ENCODE measurements at places on chromosomes 1 and 21.

DNA sequence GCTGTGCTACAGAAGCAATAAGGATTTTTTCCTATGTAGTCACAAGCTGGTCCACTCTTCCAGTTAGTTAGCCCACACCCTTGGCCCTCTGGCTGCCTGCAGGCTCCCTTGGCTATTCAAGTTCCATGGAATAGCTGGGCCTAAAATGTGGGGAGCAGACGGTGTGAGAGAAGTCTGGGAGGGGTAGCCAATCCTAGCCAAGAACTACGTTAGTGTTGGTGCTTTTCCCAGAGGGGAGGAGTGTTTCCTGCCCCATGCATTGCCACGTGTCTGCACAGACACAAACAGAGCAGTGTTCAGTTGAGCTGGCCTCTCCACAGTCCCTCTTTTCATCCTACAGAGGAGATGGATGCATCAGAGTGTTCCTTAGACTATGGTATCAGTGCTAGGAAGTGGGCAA is 59.0 kb upstream of the IPO9 start:
- DNase-seq = no peak

DNA sequence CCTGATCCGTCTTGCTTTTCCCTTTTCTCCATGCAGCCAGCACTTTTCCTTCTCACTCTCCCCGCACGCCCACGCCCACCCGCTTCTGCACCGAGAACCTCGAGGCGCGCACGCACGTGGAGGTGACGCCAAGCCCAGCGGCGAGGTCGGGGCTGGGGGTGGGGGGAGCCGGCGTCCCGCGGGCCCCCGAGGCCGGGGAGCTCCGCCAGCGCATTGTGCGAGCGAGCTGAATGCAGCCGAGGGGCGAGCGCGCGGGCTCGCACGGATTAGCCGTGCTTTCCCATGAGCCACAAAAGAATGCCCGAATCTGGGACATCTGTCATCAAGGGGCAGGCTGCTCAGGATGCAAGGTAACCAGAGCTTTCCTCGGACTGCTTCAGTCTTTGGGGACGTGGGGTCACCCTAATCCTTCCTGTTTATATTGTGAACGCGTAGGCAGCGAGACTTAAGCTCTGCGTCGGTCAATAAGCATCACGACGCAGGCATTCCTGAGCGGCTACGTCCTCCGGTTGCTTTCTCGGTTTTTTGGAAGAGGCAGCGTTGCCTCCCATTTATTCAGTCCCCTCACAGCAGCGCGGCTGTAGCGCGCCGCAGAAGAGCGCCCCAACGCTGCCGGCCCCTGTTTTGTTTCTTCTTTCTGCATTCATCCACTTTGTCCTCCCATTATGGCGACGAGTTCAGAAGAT is 67.3 kb upstream of the AKT3 start:
- no peak for DNase-seq

DNA sequence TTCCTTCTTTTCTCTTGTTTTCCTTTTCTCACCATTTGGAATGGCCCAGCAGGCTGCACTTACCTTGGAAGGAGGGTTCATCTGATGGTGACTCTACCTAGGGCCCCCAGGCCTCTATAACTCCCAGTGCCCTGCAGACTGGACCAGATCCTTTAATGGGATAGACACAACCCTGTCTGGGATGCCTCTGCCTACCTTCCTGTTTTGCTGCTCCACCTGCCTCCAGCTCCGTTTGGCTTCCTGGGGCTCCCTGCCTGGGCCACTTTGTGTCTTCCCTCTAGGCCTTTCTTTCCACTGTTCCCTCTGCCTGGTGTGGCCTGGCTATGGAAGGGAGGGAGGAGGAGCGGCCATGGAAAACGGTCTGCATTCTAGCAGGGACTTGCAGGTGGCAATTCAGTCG is 7.5 kb downstream of the PCSK9 start:
- DNase-seq = no peak

- DNase-seq = no peak
These were observed 70.0 kb upstream of the CACNA1E start for GRCh38 chr1:181413195-181413815.

DNA sequence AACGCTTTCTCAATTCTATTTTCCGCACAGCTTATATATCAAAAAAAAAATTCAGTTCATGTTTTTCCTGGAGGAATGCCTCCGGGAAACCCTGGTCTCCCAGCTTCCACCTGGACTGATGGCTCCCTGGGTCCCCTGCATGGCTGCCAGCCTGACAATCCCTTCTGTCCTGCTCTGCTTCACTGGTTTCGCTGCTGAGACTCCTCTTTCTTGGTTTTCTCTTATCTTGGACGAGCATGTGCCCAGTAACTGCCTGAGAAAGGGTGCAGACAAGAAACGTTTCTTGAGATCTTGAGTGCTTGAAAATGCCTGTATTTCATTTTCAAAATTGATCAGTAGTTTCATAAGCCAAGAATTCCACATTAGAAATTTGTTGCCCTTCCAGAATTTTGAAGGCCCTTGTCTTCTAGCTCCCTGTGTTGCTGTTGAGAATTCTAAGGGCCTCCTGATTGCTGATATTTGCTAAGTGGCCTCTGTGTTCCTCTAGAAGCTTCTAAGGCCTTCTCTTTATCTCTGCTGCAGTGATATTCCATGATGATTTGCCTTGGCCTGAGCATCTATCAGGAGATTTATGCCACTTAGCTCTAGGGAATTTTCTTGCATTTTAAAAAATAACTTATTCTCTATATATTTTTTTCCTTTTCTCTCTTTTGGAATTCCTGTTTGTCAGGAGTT is 44.7 kb downstream of the ETS2 start:
- DNase-seq = no peak

DNA sequence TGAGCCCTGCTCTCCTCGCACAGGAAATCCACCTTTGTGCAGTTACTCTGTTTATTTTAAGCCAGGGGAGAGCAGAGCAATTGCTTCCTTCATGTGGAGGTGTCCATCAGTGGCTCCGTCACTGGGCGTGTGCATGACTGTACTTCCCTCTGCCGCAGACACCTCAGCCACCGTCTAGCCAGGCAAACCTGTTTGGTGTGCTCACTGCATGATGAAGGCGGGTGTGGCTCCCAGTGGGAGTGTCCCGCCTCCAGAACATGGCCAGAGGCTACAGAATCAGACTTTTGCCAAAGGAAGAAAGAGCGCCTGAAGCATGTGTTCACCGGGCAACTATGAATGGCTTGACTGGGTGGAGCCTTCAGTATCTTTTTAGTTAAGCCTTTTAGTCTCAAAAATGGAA is 26.1 kb upstream of the LAMC2 start:
- DNase-seq = peak; percentile 71

- DNase-seq = no peak
These were observed 579.7 kb downstream of the PTPRC start for GRCh38 chr1:199218533-199218932.

- DNase-seq = peak; percentile 46
These were observed 5.4 kb downstream of the VPS45 start for GRCh38 chr1:150072959-150073358.

DNA sequence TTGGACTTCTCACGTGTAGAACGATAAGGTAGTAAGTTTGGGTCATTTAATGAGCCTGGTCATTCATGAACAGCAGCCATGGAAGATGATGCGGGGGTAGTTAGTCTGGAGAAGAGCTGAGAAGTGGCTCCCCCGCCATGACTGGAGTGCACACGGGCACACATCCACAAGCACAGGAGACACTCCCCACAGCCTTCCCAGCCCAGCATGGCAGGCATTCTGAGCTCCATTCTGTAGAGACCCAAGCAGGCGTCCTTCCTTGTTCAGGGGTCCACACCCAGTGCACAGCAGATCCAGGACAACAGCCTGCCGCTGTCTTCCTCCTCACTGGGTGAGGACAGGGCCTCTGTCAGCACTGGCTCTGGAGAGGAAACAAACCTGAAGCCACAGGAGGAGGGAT is 57.0 kb downstream of the SCCPDH start:
- no peak for DNase-seq

GRCh38 chr1:36387141-36387949 is 1.6 kb upstream of the STK40 start:
- DNase-seq = no peak

- peak; percentile 50 for DNase-seq
These were observed 82.2 kb upstream of the ABCD3 start for GRCh38 chr1:94335950-94336349.

GRCh38 chr1:39091845-39092645 is 65.9 kb downstream of the NDUFS5 start:
- DNase-seq = peak; percentile 66

DNA sequence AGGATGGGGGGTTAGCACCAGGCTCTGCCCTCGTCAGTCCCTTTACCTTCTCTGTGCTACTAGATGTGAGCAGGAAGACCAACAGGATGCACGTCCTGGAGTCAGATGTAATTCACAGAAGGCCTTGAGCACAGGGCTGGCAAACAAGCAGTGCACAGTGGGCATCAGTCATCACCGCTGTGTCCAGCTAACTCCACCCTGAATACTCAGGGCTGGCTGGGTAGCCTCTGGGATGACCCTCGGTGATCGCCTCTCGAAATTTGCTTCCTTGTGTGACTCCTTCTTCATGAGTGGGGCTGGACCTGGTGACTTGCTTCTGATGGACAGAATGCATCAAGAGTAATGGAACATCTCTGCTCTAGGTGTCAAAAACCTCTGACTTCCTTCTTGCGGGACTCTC is 92.2 kb upstream of the TMPRSS2 start:
- no peak for DNase-seq

DNA sequence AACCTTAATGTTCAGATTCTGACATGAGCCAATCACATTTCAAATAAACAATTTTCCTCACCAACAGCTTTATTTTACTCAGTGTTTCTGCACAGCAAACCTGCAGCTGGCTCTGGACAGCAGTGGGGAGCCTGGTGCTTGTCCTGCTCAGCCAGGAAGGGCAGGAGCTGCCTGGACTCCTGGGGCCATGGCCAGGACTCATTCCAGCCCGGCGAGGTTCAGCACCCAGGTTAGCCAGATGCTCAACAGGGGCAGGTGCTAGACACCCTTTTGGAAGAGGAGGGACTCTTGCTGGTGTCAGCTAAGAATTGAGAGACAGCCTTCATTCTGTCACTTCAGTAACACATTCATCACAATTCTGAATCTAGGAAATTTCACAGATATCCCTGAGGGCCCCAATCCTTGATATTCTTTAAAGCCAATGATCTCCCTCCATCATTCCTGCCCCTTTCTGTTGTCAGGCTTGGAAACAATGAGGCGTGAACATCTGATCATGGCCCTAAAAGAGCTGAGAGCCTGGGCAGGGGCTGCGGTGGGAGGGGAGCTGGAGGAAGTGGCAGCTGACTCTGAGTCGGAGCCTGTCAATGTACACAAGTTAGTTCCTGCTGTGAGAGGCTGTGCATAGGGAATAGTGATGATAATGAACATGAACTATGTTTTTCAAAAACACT is 251.3 kb downstream of the SDCCAG8 start:
- DNase-seq = no peak

GRCh38 chr1:240496356-240496755 is 115.6 kb downstream of the GREM2 start:
- DNase-seq = no peak

DNA sequence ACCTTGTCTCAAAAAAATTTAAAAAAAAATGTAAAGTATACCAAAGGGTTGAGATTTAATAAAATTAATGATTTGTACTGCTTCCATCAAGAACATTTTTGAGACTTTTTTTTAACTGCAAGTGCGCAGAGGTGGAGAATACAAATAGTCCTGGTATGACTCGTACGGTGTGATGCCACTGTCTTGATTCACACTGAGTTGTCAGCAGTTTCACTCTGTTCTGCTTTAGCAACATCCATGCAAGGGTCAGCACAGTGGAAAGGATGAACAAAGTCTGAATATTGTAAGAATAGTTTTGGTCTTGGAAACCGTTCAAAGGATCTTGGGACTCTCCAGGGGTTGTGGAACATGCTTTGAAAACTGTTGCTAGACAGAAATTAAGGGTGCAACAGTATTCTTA is 40.2 kb downstream of the EXO1 start:
- no peak for DNase-seq

DNA sequence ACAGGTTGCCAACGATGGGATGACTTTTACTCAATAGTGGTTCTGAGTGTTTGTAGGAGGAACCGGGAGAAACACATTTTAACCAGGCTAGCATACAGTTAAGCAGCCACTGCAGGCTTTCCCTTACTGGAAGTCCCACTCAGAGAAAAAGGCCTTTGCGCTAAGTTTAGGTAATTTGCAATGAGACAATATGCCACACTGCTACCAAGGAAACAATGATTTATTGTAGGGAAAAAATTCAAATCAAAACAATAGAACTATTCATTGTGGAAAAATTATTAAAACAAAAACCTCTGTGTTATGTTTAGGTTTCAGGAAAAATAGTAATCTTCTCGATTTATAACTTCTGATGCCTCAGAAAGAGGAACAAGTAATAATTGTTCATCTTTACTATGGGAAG is 51.4 kb upstream of the CR2 start:
- no peak for DNase-seq

GRCh38 chr1:245880754-245881403 is 626.2 kb downstream of the SMYD3 start:
- DNase-seq = no peak

DNA sequence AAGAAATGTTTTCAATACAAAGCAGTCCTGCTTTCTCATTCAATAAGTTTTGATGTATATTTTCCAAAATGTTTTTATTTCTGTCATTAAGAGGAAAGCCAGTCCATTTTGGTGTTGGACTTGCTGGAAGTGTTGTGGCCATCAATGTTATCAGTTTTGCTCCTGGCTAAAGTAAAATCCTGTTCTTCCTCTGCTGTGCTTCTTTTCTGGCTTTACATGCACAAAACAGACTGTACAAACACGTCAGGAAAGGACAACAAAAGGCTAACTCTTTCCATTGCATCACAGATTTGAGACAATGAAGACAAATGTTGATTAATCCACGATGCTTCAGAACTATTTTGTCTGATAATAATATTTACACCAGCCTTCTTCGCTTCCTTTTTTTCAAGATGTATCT is 735.4 kb downstream of the LTN1 start:
- DNase-seq = no peak

- no peak for DNase-seq
These were observed 23.5 kb upstream of the C1QA start for GRCh38 chr1:22612671-22613571.

GRCh38 chr1:101285922-101286570 is 49.2 kb downstream of the S1PR1 start:
- DNase-seq = no peak

DNA sequence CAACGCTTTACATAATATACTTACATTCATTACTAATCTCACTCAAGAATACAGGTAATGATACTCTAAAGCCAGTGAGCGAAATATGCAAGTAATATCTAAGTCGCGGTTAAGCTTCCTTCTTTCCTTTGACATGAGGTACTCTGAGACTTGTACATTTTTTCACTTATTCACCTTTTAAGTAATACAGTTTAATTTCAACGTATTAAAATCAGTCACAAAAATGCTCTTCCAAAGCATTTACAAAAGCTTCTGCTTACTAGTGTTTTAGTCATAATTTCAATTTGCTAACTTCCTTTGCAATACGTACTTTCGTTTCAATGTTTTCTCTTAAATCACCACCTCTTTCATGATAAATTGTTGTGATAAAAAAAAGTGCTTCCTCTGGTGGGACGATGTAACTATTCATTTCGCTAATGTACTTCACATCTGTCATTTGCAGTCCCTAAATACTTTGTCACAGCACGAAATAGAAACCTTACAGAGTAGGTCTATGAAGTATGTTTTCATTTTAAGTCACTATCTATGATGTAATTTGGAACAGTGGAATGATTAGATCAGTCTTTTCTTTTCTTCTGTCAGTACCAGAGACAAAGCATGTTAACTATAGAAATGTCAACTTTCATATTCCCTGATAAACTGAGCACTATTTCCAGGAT is 34.0 kb upstream of the ADGRL4 start:
- no peak for DNase-seq

- no peak for DNase-seq
These were observed 259.5 kb downstream of the RGS7 start for GRCh38 chr1:241097479-241097878.

Measured in NCI-H526 treated with DMSO at 0.1 percent for 48 hours (cell line).